ENCODE measurements at places on chromosomes 6 and 20.
A peak's percentile ranks its signal among the peaks of the same experiment; 100 is the strongest.

DNA sequence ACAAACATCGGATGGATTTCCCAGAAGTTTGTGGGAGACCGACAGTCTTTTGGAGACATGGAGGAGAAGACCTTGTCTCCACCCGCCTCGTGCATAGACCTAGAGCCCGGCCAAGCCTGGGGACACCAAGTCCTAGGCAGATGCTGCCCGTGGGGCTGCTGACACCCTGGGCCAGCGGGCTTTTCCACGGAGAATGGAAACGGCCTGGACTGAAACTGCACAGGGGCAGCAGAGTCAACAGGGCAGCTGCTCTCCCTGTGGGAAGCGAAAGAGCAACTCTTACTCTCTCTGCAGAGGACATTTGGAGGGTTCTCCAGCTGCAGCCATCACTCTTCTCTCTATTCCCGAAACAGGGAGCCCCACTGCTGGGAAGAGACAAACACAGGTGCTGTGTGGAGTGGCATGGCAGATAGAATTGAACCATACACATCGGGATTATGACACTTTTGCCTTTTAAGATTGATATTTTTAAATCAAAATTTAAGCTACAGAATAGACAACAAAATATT, 401.2 kb downstream of the THBS2 start:
- H3K36me3 ChIP-seq: no peaks in the 10 kb centered on the region
- no peak overlapping the region for H3K4me3 ChIP-seq
- no peaks in the 10 kb centered on the region for H3K4me1 ChIP-seq
- no peak for DNase-seq

DNA sequence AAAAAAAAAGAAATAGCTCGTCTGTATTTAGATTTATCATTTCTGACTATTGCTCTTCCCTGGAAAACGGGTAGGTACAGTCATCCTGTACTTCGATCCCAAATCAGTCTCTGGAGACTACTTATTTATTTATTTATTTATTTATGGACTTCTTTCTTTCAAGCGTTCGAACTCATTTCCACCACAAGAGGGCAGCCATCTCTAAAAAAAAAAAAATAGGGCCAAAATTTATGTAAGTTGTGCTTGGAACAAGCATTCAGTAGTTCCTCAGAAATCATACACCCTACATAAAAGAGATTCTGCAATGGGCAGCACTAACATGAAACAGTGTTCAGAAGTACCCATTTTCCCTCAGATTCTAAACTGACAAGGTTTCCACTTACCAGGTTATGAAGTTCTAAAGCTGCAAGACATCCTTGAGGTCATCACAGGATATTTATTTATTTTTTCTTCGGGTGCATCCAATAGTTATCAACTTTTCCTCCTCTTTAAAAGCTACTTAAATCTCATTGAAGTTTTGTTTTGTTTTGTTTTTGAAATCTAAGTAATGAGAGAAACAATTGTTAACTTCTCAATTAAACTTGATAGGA, 1.9 kb upstream of the BMP2 start:
- H3K4me3 ChIP-seq: peak overlapping the region; percentile 7
- H3K27me3 ChIP-seq: peaks cover 34% of the 10 kb centered on the region
- no peak overlapping the region for H3K27ac ChIP-seq
- DNase-seq: no peak

DNA sequence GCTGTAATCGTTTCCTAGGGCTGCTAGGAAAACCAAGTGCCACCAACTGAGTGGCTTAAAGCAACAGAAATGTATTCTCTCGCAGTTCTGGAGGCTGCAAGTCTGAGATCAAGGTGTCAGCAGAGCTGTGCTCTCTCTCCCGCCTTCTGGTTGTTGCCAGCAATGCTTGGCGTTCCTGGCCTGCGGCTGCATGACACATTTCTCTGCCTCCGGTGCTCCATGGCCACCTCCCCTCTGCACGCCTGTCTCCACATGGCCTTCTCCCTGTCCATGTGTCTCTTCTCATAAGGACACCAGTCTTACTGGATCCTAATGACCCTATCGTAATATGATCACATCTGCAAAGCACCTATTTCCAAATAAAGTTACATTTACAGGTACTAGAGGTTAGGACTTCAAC, 91.7 kb upstream of the AKAP12 start:
- H3K27me3 ChIP-seq: peaks cover 22% of the 10 kb centered on the region
- H3K4me1 ChIP-seq: no peaks in the 10 kb centered on the region
- H3K36me3 ChIP-seq: no peaks in the 10 kb centered on the region
- no peak overlapping the region for H3K27ac ChIP-seq
- H3K4me3 ChIP-seq: no peak overlapping the region
- no peak for DNase-seq

DNA sequence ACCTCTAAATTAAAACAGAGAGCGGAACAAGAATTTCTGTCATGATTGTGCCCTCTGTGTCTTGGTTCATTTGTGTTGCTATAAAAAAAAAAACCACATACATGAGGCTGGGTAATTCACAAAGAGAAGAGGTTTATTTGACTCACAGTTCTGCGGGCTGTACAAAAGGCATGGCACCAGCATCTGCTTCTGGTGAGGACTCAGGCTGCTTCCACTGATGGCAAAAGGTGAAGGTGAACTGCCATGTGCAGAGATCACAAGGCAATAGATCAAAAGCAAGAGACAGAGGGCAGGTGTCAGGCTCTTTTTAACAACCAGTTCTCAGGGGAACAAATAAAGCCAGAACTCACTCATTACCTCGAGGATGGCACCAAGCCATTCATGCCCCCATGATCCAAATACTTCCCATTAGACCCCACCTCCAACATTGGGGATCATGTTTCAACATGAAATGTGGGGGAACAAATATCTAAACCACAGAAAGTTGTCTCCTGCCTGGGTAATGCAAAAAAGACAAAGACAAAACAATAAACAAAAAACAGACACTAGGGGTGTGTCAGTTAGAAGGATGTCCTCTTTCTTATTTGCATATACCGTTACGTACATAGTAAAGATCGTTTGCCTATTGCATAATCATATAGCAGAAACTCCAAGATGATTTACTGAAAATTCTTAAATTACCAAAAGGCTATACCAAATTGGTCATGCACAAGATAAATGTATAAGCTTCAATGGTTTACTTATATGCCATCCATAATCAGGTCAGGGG, 17.0 kb downstream of the SERPINB9 start:
- H3K27ac ChIP-seq: no peak overlapping the region
- H3K27me3 ChIP-seq: no peaks in the 10 kb centered on the region
- H3K4me1 ChIP-seq: peaks cover 25% of the 10 kb centered on the region
- no peak for DNase-seq
- peaks cover 51% of the 10 kb centered on the region for H3K36me3 ChIP-seq

GRCh38 chr6:38549180-38549579, 90.5 kb downstream of the BTBD9 start:
- H3K36me3 ChIP-seq: no peaks in the 10 kb centered on the region
- no peaks in the 10 kb centered on the region for H3K27me3 ChIP-seq
- H3K4me1 ChIP-seq: no peaks in the 10 kb centered on the region
- no peak for DNase-seq
- H3K4me3 ChIP-seq: no peak overlapping the region

DNA sequence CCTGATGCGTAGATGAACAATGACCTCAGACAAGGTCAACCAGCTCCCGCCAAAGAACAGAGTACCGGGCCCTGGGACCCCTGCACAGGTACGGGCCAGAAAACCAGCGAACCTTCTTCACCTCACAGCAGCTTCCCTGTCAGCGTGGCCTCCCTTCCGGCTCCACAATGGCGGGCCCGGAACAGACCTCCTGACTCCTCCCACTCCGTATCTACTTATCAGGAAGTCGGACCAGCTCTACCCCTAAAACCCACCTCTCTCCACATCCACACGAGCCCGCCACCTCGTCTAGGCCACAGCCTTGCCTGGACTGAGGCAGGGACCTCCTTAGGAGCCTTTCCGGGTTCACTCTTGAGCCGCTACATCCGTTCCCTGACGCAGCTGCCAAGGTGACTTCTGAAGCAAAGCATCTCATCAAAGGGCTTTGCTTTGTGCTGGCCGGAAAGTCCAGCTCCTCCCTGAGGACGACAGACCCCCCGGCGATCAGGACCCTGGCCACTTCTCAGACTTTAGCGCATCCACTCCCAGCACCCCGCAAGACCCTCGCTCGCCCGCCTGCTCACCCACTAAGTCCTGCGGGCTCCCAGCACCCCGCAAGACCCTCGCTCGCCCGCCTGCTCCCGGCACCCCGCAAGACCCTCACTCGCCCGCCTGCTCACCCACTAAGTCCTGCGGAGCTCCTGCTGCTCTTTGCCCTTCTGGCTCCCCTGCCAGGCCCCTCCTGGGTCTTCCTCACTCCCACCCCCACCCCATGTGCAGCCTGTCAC, 308.3 kb upstream of the FOXQ1 start:
- no peaks in the 10 kb centered on the region for H3K36me3 ChIP-seq
- H3K4me3 ChIP-seq: no peak overlapping the region
- no peak overlapping the region for H3K27ac ChIP-seq
- DNase-seq: no peak
- peaks cover 3% of the 10 kb centered on the region for H3K27me3 ChIP-seq

GRCh38 chr6:144776031-144776819, 491.1 kb downstream of the UTRN start:
- DNase-seq: no peak
- no peaks in the 10 kb centered on the region for H3K27me3 ChIP-seq
- H3K4me3 ChIP-seq: no peak overlapping the region
- H3K4me1 ChIP-seq: peaks cover 4% of the 10 kb centered on the region
- no peak overlapping the region for H3K27ac ChIP-seq
- peaks cover 44% of the 10 kb centered on the region for H3K36me3 ChIP-seq

DNA sequence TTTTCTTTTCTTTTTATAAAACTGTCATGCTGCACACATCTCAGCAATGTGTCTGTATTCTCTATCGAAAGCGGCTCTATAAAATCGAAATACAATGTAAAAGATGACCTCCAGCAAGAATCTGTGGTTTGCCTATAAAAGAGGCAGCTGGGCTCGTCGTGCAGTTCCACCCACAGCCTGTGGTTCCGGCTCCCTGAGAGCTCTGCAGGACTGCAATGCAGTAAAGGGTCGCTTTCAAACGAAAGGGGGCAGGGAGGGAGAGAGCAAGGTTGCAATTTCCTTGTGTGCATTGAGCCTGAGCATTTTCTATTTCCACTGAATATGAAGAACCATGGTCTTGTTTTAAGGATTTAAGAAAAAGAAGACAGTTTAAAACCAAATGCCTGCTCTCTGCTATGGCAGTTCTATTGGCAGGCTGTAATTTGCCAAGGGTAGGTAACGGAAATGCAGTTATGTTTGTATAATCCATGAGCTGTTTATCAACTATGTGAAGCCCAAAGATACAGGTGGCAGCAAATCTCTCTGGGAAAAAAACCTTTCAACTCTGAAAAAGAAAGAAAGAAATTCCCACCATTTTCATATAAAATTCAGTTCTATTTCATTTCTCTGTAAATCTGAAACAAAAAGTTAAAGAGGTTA, 236.5 kb downstream of the HACE1 start:
- no peak overlapping the region for H3K4me3 ChIP-seq
- H3K36me3 ChIP-seq: no peaks in the 10 kb centered on the region
- H3K27me3 ChIP-seq: peaks cover 10% of the 10 kb centered on the region
- H3K4me1 ChIP-seq: peaks cover 3% of the 10 kb centered on the region

DNA sequence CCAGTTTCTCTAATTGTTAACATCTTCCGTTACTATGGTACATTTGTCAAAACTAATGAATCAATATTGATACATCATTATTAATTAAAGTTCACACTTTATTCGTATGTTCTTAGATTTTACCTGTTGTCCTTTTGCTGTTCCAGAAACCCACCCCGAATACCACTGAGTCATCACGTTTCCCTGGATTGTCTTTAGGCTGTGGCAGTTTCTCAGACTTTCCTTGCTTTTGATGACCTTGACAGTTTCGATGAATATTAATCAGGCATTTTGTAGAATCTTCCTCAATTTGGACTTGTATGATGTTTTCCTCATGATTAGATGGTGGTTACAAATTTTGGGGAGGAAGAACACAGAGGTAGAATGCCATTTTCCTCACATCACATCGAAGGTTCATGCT, 39.1 kb upstream of the AIG1 start:
- H3K36me3 ChIP-seq: no peaks in the 10 kb centered on the region
- H3K4me1 ChIP-seq: no peaks in the 10 kb centered on the region
- H3K4me3 ChIP-seq: no peak overlapping the region
- no peak overlapping the region for H3K27ac ChIP-seq
- DNase-seq: no peak
- H3K27me3 ChIP-seq: no peaks in the 10 kb centered on the region

DNA sequence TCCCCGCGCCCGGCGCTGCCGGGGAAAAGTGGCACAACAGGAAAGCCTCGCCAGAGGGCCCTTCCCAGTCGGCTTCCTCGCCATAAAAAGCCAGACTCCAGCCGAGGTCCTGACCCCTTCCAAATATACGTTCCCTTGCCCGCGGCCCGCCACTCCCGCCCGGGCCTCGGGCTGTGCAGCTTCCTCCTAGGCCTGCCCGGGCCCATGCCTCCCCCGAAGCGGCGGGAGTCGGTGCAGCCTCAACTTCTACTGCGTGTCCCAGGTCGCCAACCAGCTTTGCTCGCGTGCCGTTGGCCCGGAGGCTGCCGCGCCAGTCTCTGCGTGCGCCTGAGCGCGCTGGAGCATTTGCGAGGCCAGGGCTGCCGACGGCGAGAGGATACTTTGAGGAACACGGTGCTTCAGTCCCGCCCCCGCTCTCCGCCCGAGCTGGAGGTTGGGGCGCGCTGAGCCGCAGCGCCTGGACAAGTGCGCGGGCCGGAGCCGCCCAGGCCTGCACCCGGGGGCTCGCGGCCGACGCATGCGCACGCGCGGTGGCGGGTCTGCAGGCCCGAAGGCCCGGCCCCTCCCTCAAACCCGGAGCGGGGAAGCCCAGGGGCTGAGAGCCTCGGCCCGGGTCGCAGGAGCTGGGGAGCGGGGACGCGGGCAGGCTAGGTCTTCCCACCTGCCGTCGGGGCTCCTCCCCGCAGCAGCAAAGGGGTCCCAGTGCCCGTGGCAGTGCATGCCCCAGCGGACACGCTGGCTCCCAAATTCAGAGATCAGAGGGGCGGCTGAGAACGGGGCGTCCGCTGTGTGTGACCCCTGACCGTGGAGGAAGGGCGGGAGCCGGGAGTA, 10.2 kb downstream of the FOXC1 start:
- no peak overlapping the region for H3K4me3 ChIP-seq
- H3K27ac ChIP-seq: no peak overlapping the region
- no peaks in the 10 kb centered on the region for H3K36me3 ChIP-seq
- no peaks in the 10 kb centered on the region for H3K4me1 ChIP-seq
- peaks cover 62% of the 10 kb centered on the region for H3K27me3 ChIP-seq
- DNase-seq: no peak

DNA sequence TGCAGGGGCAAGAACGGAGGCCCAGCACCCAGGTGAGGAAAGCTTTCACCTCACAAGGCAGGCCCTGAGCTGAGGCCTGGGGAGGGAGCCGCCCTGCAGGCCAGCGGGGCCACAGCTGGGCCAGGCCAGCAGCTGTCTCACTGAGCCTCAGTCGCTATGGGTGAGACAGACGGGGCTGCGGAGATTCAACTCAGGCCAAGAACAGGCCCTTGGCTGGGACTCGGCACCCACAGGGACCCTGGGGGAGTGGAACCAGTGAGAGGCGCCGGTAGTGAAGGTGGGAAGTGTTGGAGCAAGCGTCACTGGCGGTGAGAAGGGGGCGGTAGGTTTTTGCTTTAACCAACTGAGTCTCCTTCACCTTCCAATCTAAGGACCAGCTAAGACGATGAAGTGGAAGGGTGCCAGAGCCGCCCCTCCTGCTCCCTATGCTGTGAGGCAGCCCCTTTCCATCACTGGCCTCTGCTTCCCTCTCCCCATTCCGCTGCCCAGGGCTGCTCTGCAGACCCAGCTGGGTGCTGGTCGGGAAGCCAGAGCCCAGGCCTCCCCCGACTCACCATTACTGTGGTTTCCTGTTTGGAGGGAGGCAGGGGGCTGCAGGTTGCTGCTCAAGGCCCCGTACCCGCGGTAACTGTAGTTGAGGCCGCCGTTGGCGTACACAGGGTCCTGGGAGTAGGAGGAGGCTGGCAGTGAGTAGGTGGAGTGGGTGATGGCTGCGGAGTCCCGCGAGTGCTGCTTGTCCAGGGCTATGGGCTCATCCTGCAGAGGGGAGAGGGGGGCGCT, 93.7 kb downstream of the ASXL1 start:
- peaks cover 12% of the 10 kb centered on the region for H3K36me3 ChIP-seq
- no peak overlapping the region for H3K4me3 ChIP-seq
- H3K27ac ChIP-seq: no peak overlapping the region
- no peaks in the 10 kb centered on the region for H3K4me1 ChIP-seq
- H3K27me3 ChIP-seq: no peaks in the 10 kb centered on the region
